SW 1271 (cell line): ENCODE measurements at places on chromosomes 1 and 21.

DNA sequence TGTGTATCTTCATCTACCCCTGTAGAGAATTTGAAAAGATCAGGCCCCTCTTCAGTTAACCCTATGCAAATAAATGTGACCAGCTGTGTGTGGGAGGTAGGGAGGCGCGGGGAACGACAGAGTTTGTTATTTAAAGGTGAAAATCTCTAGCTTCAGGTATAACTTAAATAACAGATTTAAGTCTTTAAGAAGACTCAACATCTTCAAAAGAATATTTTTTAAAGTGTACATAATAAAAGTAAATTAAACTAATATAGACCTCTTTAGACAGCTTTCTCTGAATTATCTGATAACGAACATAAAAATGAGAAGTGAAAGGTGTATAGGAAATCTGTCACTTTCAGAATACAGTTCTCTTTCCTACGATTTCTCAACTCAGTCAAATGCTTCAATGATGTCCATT lies 16.0 kb downstream of the ANGPTL3 start:
- DNase-seq = no peak

DNA sequence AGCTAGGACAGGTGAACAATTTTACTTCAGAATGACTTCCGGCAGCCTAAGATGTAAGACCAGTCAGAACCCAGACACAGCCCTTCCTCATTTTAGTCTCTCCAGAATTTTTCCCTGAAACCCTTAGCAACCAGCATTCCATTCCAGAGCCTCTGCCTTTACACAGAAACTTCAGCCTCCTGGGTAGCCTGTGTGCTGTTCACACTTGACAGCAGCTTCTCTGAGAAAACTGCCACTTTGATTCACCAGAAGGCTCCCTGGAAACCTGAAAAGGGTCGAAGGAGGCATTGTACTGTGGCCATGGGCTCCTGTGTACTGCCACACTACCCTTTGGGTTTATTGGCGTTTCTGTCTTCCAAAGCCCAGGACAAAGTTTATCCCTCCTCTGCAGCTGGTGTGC lies 17.4 kb downstream of the HYI start:
- DNase-seq = no peak

GRCh38 chr1:205521686-205522085 lies 17.2 kb downstream of the CDK18 start:
- DNase-seq = no peak

DNA sequence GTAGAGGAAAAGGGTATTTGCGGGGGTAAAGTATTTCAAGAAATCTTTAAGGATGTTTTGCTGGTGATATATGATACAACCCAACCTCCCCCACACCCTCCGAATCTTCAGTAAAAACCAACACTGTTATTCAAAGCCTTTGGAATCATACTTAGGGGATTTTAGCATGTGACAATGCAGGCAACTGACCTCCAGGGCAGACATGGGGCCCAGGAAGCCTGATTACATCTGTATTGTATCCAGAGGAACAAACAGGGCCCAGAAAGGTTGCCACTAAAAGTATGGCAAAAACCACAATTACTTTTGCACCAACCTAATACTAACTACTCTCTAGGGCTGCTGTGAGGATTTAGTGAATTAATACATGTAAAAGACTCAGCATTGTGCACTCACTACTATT lies 43.9 kb upstream of the CNN3 start:
- DNase-seq = no peak

DNA sequence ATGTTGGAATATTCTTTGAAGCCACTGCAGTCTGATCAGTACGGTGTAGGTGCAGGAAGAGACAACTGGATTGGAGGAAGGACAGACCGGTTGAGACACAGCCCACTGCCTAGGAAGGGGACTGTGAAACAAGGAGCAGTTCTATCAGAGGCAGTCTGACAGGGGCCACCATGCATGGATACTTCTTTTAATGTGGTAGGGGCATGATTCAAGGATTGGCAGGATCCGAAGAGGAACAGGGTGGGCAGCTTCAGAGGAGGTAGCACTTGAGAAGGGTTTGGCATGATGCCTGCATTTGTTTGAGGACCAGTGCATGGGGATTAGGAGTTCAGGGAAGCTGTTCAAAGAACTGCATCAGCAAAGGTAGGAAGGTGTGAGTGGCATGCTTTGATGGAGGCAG lies 167.9 kb downstream of the DYRK1A start:
- DNase-seq = no peak

GRCh38 chr1:41455479-41456332 lies 28.8 kb downstream of the EDN2 start:
- DNase-seq = no peak

DNA sequence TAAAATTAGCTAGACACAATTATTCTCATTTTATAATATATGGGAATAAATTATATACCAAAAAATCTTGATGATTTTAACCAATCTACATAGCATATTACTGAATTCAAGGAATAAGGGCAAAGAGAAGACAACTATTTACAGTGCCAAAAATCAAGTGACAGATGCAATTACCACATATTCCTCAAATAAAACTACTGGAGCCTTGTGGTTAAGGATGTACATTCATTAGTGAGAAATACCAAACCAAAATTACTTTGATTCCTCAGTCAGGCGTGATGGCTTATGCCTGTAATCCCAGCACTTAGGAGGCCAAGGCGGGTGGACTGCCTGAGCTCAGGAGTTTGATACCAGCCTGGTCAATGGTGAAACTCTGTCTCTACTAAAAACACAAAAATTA lies 68.8 kb upstream of the RBM34 start:
- DNase-seq = no peak

DNA sequence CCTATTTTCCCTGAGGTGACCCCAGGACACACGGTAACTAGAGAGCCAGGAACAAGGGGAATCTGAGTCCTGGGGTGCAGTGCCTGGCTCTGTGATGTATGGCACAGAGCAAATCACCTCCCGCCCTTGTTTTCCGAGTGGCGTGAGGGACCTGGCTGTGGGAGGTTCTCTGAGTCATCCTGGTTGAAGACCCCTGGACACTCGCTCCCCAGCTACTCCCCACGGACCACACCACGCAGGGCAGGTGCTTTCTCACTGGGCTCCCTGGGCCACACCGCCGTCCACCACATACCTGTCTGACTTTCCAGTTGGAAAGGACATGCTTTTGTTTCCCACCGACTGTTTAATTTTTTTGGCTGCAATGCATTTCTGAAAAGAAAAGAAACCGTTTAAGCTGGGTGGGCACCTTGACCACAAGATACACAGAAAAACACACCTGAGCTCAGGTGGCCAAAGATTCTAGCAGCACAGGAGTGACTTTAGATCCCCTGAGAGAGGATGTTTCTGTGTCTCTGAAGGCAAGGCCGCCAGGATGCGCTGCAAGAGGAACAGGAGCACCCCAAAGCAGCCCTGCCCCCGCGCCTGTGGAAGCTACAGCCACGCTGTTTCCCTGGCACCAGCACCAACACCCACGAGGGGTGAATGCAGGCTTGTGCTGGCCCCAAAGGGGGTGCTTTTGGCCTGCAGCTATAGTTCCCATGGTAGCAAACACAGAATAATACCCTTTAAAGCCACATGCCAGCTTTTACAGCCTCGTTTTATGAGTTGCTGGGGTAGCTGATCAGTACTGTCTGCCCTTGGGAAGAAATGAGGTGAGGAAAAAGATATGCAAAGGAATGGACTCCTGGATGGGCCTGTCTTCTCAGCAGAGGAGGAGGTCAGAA lies 8.1 kb upstream of the SRM start:
- DNase-seq = no peak

DNA sequence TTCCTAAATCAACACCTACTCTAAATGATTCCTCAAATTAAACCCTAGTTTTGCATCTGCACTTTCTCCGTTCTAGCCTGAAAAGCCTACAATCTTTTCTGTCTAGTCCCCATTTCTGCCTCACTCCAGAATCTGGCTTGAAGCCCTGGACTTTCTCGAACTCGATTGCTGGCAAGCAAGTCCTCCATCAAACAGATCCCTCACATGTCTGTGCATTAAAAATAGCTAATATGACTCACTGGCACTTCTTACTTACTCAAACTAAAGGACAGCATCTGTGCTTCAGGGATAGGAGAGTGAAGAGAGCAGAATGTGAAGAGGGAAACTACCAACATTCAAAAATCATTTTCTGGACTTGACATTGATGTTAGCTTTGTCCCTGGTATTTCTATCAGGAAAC lies 51.8 kb upstream of the CXADR start:
- no peak for DNase-seq

DNA sequence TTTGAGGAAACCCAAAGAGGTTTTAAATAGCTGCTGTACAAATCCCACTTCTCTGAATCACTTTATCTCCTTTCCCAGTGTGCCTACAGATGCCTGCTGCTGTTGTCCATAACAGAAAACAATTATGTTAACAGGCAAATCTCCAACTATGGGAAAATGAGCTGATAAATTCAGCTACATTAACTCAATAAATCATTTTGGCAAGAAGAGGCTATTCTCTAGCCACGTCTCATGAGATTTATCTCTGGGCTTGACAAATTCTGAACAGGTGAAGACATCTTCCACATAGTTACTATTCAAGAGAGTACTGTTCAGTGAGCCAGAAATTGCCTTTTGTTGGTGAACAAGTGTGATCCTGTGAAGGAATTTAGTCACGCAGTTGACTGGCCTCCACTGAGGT lies 327.1 kb upstream of the FMN2 start:
- DNase-seq = no peak

DNA sequence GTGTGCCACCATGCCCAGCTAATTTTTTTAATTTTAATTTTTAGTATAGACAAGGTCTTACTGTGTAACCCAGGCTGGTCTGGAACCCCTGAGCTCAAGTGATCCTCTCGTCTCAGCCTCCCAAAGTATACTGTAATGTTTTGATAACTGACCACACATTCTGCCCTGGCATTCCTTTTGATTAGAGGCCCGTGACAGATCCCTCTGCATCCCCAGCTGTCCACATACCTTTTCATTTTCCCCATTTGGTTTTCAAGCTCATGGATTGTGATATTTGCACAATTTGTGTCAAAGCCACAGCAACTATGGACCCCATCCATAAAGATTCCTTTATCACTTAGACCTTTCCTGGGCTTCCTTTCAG lies 116.8 kb upstream of the ATP1A1 start:
- no peak for DNase-seq

DNA sequence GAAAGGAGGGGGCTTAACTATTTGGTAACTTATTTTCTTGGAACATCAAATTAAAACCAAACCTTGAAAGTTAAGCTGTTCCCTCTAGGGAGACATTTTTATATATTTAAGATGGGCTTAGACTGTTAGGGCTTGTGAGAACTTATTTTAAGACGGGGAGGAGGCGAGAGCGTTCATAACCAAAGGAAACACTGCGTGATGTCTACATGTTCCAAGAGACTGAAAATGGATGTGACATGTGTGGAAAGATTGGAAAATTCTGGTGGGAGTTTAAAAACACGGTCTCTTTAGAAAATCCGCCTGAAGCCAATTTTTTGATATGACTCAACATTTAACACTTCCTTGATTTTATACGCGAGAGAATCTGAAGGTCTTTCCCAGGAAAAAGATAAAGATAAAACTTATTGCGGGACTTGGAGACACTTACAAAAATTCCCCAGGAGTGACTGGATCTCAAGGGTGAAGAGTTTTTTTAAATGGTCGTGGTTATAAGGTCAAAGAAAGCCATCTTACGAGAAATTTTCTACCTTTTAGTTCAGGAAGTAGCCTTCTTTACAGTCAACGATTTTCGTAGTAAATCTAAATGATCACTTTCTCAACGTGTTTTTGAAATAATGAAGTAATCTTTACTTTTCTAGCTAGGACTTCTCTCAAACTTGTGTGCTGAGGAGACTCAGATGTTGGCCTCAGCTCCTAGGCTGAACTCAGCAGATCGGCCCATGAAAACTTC lies 828 bp downstream of the PNRC2 start:
- peak; percentile 27 for DNase-seq

- no peak for DNase-seq
These were observed 353.9 kb downstream of the LMO4 start for GRCh38 chr1:87682565-87682964.

DNA sequence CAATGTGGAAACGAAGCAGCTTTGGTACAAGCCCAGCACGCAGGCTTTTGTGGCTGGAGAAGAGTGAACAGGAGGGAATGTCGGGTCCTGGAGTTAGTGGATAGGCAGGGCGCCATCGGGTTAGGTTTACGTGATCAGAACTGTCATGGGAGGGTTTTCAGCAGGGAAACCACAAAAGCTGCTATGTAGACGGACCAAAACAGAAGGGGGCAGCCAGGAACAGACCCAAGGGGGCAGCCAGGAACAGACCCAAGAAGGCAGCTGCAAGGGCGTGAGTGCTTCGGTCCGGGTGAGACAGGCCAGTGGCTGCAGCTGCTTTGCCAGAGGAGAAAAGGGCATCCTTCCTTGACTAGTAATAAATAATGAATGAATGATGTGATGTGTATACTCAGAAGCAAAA lies 77.5 kb upstream of the KIF1B start:
- no peak for DNase-seq

DNA sequence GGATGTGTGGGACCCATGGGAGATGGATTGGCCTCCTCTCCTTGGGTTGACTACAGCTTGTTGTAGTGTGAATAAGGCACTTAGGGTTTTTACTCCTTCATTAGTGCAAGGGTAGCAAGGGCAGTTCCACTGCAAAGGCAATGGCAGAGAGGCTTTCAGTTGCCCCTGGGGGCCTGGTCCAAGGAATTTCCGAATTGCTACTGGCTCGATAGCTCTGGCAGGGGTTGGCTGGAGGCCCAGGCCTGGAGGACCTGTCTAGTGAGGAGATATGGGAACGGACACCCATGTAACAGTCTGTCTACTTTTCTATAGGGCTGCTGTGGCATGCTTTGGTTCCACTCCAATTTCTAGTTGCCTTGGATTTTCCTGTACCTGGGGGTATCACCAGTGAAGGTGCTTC lies 218.9 kb upstream of the C1orf105 start:
- no peak for DNase-seq

DNA sequence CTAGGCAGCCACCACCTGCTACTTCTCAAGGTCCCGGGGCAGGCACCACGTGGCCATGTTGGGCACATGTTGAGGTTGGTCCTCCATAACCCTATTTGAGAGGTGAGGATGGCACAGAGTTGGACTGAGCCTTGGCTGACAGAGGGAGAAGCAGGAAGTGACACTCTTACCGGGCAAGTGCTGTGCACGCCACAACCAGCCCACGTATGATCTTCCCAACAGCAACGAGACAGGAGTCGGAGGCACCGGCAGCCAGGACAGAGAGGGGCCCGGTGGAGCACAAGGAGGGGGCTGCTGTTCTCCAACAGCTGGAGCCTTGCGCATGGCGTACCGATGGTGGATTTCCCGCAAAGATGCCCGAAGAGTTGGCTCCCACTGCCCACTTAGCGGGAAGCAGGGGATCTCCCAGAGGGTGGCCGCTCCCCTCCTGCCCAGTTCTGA lies 3.4 kb downstream of the CLEC20A start:
- DNase-seq = no peak

GRCh38 chr1:38581396-38581795 lies 278.2 kb downstream of the RRAGC start:
- DNase-seq = no peak
